Activated CD4-positive, alpha-beta T cell treated with anti-CD3 and anti-CD28 coated beads, Interleukin-2, amount 50 U/mL, for 4 hours (primary cell): ENCODE measurements at places on chromosomes 16 and 17.
A peak's percentile ranks its signal among the peaks of the same experiment; 100 is the strongest.

GRCh38 chr17:48773245-48773644 lies 43.8 kb downstream of the TTLL6 start:
- no peak for DNase-seq

- DNase-seq = no peak
Measured at GRCh38 chr16:49471038-49471727, 97.6 kb downstream of the C16orf78 start.

- DNase-seq = no peak
Measured at GRCh38 chr16:77985111-77985510, 37.2 kb upstream of the CLEC3A start.

- DNase-seq = no peak
Measured at GRCh38 chr16:55372792-55373488, 48.9 kb downstream of the IRX6 start.

- peak; percentile 84 for DNase-seq
Measured at GRCh38 chr17:38704606-38705522, at the start of gene MLLT6. Gene MLLT6, plus strand, starts transcription at chr17:38705273. Its CDS starts 360 bp downstream, at chr17:38705633.

DNA sequence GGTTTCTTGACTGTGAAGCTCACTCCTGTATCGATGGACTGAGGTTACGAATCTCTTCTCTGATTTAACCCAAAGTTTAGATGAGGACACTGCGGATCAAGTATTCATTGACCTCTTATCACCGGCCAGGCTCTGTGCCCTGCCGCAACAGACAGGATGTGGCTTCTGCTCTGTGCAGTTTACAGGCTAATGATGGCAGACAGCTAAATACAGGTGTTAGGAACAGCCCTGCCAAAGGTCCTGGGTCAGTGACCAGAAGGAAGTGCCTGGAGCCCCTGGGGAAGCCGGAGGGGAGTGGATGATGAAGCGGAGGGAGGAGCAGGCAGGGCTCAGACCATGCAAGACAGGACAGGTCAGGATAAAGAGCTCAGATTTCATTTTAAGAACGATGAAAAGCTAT lies 44.4 kb downstream of the HAPSTR1 start:
- DNase-seq = no peak

DNA sequence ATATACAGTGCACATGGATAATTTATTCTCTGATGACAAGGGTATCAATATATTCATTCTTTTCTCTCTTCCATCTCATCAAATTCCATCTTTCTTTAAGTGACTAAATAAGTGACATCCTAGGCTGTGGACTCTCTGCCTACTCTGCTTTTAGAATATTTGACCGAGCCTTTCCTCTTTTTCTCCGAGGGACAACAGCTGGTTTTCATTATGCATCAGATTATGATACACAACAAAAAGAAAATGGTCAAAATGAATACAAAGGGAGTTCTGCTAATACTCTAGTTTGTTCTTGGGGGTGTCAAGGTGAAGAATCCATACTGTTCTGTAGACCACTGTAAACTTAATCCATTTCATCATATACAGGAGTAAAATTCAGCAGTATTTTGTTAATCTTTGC lies 942.6 kb downstream of the KCNJ2 start:
- no peak for DNase-seq

DNA sequence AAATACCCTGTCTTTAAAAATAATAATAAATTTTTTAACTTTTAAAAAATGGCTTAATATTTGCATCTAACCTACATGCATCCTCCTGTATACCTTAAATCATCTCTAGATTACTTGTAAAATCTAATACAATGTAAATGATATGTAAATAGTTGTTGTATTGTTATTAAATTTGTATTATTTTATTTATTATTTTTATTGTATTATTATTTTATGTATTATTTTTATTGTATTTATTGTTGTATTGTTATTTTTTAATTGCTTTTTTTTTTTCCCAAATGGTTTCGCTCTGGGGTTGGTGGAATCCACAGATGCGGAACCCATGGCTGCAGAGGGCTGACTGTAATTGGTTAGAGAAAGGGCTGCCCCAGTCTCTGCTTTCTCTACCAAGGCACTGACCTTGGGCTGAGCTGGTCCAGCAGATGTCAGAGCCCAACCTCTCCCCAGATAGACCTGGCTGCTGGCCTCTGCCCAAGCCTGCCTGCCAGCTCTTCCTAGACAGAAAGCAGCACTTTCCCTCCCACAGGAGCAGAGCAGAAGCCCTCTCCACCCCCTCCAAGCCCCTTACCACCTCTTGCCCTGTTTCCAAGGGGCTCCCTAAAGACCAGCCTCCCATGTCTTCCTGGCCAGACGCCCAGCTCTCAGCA lies 183.8 kb downstream of the GSG1L start:
- DNase-seq = no peak
